ENCODE measurements at places on chromosomes 12 and 14. TPM values are rescaled to one million over a fixed set of nuclear protein-coding genes. Genes with fewer than 3 reads are reported as not detected.
A peak's percentile ranks its signal among the peaks of the same experiment; 100 is the strongest.

DNA sequence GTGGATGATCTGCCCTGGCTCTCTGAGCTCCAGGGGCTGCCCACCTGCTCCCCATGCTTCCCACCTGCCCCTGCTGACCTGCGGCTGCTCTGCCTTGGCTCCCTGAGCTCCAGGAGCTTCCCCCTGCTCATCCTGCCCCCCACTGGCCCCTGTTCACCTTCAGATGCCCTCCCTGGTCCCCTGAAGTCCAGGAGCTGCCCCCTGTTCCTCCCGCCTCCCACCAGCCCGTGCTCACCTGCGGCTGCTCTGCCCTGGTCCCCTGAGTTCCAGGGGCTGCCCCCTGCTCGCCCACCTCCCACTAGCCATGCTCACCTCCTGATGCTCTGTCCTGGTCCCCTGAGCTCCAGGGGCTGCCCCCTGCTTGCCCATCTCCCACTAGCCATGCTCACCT is 219.7 kb downstream of the TMEM121 start:
- no peaks in the 10 kb centered on the region for H3K27me3 ChIP-seq
- no peak for DNase-seq
- H3K36me3 ChIP-seq, result no peaks in the 10 kb centered on the region
- H3K27ac ChIP-seq, result no peak overlapping the region
- no peak overlapping the region for H3K4me3 ChIP-seq
- peaks cover 6% of the 10 kb centered on the region for H3K4me1 ChIP-seq

The NID2 gene
- 27.3 TPM for total RNA-seq

DNA sequence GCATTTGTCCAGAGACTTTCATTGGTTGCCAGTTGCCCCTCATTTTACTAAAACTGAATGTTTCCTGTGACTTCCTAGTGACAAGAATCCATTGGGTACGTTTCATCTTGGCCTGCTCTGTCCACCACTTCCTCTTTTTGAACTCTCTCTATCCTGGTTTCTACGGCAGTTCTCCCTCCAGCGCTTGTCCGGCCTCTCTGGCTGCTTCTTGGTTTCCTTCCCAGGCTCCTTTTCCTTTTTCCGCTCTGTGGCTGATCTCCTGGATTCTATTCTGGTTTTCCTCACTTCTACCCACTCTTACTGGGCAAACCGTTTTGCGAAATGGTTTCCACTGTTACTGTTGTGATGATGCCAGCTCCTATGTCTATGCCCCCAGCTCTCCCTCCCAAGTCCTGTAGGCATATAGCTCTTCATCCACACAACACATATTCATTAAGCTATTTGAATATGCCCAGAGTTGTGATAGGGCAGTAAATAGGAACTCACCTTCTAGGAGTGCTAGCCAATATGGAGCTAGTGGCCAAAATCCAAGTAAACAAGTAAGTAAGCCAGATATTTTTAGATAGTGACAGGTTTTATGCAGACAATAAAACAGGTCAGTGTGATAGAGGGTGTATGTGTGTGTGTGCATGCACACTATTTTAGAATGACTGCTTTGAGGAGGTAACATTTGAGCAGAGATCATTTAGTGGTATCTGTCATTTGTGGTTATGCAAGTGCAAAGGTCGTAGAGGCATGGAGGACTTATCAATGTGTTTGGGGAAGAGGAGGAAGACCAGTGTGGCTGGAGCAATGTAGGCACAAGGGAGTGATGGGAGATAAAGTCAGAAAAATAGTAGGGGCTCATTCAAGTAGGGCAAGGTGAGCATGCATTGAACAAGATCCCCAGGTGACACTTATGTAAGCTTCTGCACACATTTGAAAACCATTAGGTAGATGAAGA is 27.9 kb upstream of the CTDSP2 start:
- no peaks in the 10 kb centered on the region for H3K27me3 ChIP-seq
- H3K27ac ChIP-seq, result no peak overlapping the region
- H3K4me1 ChIP-seq, result peaks cover 35% of the 10 kb centered on the region
- no peak overlapping the region for H3K4me3 ChIP-seq

DNA sequence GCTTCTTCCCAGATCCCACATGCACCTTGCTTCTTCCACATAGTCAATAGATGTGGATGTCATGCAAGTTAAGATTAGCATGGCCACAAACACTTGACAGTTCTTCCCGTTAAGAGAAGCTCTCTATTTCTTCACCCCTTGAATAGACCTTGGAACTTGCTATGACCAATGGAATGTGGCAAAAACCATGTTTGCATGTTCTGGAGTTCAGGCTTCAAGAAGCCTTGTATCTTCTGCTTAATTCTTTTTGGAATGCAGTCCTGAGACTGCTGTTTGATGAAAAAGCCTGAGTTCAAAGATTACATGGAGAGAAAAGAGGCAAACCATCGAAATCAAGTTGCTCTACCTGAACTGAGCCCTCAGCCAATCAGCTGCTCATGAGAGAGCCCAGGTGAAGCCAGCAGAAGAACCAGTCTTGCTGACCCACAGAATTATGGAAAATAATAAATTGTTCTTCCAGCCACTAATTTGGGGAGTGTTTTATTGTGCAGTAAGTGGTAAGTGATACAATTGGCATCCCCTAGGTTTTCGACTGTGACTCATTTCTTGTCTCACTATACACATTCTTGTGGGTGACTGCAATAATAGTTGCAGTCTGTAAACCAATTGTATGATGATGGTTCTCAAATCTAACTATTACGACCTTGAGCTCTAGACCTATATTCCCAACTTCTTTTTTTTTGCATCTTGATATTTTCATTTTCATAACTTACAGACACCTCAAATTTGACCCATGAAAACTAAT is 12.6 kb downstream of the RASSF9 start:
- no peak for DNase-seq
- no peak overlapping the region for H3K4me3 ChIP-seq
- H3K27ac ChIP-seq, result no peak overlapping the region
- no peaks in the 10 kb centered on the region for H3K36me3 ChIP-seq
- H3K27me3 ChIP-seq, result no peaks in the 10 kb centered on the region

GRCh38 chr14:105167303-105168092 is 1.1 kb downstream of the JAG2 start:
- no peaks in the 10 kb centered on the region for H3K36me3 ChIP-seq
- peaks cover 15% of the 10 kb centered on the region for H3K4me1 ChIP-seq
- no peak for DNase-seq
- H3K4me3 ChIP-seq, result peak overlapping the region; percentile 38

The AKAP6 gene
- 56.2 TPM for total RNA-seq

The FAM234B gene
- total RNA-seq, result 4.8 TPM

GRCh38 chr14:45686771-45687170 is 433.8 kb upstream of the MIS18BP1 start:
- DNase-seq, result no peak
- peaks cover 8% of the 10 kb centered on the region for H3K4me1 ChIP-seq
- H3K4me3 ChIP-seq, result no peak overlapping the region
- no peaks in the 10 kb centered on the region for H3K36me3 ChIP-seq

The TMEM132C gene
- total RNA-seq, result 3.5 TPM

DNA sequence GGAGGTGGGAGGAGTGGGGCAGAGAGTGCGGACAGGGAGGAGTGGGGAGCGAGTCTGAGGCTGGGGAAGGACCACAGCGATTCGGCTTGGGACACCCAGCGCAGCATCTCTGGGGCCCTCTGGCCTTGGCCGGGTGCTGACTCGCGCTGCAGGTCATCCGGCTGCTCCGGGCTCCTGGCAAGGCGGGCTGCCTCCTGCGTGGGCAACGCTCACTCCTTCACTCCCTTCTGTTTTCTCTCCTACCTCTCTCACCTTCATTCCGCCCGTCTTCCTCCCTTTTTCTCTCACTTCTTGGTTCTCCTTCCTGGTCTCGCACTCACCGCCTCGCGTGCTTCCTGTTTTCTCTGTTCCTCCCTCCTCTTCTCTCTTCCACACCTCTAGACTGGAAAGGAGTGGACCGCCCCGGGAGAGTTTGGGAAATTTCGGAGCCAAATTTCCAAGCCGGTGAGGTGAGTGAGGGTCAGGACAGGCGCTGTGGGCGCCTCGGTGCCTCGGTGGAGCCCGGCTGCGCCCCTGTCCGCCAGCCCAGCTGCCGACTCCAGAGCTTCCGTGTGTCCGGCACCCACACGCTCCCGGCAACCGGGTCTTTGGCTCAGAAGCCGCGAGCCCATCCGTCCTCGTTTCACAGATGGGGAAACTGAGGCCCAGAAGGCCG is 86.7 kb downstream of the B4GALNT3 start:
- no peak overlapping the region for H3K27ac ChIP-seq
- H3K4me1 ChIP-seq, result no peaks in the 10 kb centered on the region
- no peaks in the 10 kb centered on the region for H3K36me3 ChIP-seq
- DNase-seq, result no peak

The NEUROD4 gene
- total RNA-seq, result not detected

DNA sequence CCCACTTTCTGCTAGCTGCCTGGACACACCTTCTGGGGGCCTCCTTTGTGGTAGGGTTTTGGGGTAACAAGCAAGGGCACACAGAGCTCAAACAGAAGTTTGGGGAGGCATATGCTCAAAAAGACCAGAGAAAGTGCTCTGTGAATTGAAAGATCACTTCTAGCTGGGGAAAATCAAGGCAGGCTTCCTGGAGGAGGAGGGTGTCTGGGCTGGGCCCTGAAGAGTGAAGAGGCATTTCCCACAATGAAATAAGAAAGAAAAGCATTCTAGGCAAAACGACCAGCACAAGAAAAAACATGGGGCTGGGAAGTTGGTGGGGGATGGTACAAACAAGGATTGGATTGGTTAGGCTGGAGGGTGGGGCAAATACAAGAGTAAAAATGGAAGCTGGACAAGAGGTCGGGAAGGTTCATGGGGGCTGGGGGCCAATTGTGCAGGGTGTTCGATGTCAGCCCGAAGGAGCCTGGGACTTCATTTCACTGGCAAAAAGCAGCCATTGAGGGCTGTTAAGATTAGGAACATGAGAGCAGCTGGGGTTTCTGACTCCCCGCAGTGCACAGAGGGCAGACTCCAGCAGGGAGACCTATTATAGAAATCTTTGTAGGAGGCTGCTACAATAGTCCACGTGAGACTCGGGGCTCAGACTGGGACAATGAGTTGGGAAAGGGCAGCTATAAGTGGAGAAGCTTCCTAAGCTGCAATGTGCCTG is 51.5 kb upstream of the CMKLR1 start:
- peaks cover 15% of the 10 kb centered on the region for H3K4me1 ChIP-seq
- H3K27me3 ChIP-seq, result no peaks in the 10 kb centered on the region
- no peaks in the 10 kb centered on the region for H3K36me3 ChIP-seq
- no peak overlapping the region for H3K4me3 ChIP-seq
- peak; percentile 65 for DNase-seq

The OR4K15 gene
- not detected for total RNA-seq

DNA sequence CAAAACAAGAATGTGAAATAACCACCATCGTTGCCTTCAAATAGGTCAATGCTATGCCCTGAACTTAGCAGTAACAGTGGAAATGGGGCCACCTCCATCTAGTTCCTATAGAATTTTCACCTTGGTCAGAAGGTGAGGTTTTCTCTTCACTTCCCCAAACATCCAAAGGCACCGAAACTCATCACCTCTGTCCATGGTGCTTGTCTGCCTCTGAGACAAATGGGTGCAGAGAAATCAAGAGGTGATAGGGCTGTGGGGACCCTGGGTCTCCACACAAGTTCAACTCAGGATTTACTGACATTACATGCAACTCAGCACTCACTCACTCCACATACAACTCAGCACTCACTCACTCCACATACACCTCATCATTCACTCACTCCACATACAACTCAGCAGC is 26.2 kb upstream of the TMEM132C start:
- no peak overlapping the region for H3K4me3 ChIP-seq
- H3K4me1 ChIP-seq, result no peaks in the 10 kb centered on the region
- no peak for DNase-seq
- H3K36me3 ChIP-seq, result no peaks in the 10 kb centered on the region
- H3K27me3 ChIP-seq, result peaks cover 4% of the 10 kb centered on the region

The BMAL2 gene
- total RNA-seq, result 6.2 TPM

- no peak for DNase-seq
- no peak overlapping the region for H3K27ac ChIP-seq
- H3K36me3 ChIP-seq, result no peaks in the 10 kb centered on the region
- H3K4me3 ChIP-seq, result no peak overlapping the region
- H3K4me1 ChIP-seq, result no peaks in the 10 kb centered on the region
Observed at GRCh38 chr12:70733385-70733784, 96.2 kb upstream of the PTPRB start.

The PRH2 gene
- not detected for total RNA-seq

DNA sequence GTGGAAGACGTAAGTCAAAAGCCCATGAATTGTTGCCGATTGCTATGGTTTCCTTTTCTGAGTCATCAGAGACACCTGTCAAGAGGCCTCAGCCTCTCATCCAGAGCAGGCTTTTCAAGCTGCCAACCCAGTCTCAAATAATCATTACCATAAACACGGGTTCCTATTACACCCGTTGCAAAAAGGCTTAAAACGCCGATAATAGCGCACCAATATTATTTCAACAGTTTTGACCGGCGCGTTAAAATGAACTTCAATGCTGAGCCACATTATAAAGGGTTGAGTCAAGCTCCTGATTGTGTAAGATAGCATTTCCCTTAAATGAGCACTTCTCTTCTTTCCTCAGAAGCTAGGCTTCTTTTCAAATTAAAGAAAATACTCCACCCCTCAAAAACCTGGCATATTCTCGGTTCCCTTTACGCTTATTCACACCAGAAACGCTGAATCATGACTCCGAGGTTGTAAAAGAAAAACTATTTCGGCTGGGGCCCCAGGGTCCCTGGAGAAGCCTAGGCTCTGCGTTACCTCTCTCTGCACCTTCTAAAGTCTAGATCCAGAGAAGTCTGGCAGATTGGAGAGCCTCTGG is 1.4 kb downstream of the TMTC1 start:
- H3K27ac ChIP-seq, result peak overlapping the region; percentile 85
- H3K27me3 ChIP-seq, result no peaks in the 10 kb centered on the region
- no peak for DNase-seq
- peak overlapping the region; percentile 64 for H3K4me3 ChIP-seq
- H3K36me3 ChIP-seq, result no peaks in the 10 kb centered on the region
- peaks cover 33% of the 10 kb centered on the region for H3K4me1 ChIP-seq

The PLCZ1 gene
- total RNA-seq, result not detected

DNA sequence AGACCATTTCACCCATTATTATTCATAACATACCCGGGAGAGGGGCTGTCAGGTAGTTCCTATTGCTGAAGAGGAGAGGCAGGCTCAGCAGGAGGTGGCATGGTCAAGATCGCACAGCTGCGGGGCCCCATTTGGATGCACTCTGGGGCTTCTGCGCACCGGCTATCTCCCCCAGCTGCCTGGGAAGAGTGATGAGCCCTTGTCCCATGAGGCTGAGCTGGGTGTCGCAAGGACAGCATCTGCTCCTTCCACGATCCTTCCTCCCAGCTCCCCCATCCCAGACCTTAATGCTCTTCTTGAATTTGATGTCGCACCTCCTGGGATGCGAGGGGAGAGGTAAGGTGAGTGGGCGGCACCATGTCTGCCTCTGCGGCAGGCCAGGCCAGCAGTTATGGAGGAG is 62.6 kb downstream of the SLC24A4 start:
- H3K27ac ChIP-seq, result no peak overlapping the region
- H3K36me3 ChIP-seq, result no peaks in the 10 kb centered on the region
- H3K4me1 ChIP-seq, result no peaks in the 10 kb centered on the region

The LUM gene
- total RNA-seq, result 363 TPM

DNA sequence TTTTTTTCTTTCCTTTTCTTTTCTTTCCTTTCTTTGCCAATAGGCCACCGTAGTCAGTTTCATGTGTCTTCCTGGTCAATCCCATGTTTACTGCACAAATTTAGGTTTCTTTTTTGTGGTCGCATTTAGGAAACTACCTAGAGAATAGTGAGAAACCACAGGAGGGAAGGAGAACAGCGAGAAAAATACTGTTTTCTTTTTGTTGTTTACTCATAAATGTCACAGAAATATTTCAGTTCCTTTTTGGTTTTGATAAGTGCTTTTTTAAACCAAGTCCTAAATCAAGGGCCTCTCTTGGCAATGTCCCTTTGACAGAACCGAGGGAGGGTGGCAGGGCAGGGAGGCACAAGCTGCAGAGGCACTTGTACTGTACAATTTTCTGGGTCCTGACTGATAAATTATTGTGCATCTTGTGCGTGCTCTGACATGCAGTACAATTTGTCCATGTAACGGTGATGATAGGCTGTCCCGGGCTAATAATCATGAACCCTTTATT is 326.1 kb downstream of the CACNA1C start:
- H3K27me3 ChIP-seq, result no peaks in the 10 kb centered on the region
- H3K4me1 ChIP-seq, result peaks cover 63% of the 10 kb centered on the region
- peak; percentile 61 for DNase-seq
- H3K4me3 ChIP-seq, result no peak overlapping the region
- no peaks in the 10 kb centered on the region for H3K36me3 ChIP-seq

All from sigmoid colon (tissue), 7 donors.